Thyroid gland (tissue), 4 donors: ENCODE measurements at places on chromosomes 4 and X. TPM values are rescaled to one million over a fixed set of nuclear protein-coding genes. Genes with fewer than 3 reads are reported as not detected.

- peaks cover 24% of the 10 kb centered on the region for H3K4me1 ChIP-seq
- H3K4me3 ChIP-seq, result no peak overlapping the region
- no peak for DNase-seq
These were observed 6.1 kb downstream of the ELF2 start for GRCh38 chr4:139170932-139171331.

DNA sequence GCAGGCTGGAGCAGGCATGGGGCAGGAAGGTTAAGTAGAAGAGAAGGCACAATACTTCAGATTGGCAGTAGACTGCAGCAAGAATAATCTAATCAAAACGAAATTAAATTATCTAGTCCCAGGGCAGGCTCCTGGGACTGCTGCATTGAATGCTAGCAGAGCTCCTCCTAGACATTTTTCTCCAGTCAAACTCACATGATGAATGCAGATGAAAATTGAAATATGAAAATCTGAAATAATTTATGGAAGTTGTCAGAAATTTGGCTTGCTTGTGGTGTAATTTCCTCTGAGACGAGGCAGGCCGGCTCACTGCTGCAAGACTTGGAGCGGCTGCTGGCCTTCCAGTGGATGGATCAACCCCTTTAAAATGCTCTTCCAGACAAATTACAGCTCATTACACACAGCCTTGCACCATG is 78.0 kb upstream of the TMEM33 start:
- H3K4me3 ChIP-seq, result no peak overlapping the region
- H3K36me3 ChIP-seq, result no peaks in the 10 kb centered on the region
- no peaks in the 10 kb centered on the region for H3K27me3 ChIP-seq
- DNase-seq, result no peak
- no peak overlapping the region for H3K27ac ChIP-seq
- no peaks in the 10 kb centered on the region for H3K4me1 ChIP-seq

- H3K4me1 ChIP-seq, result no peaks in the 10 kb centered on the region
- H3K4me3 ChIP-seq, result no peak overlapping the region
- no peak overlapping the region for H3K27ac ChIP-seq
- no peaks in the 10 kb centered on the region for H3K27me3 ChIP-seq
These were observed 245.0 kb upstream of the GEMIN8 start for GRCh38 chrX:14274691-14275090.

DNA sequence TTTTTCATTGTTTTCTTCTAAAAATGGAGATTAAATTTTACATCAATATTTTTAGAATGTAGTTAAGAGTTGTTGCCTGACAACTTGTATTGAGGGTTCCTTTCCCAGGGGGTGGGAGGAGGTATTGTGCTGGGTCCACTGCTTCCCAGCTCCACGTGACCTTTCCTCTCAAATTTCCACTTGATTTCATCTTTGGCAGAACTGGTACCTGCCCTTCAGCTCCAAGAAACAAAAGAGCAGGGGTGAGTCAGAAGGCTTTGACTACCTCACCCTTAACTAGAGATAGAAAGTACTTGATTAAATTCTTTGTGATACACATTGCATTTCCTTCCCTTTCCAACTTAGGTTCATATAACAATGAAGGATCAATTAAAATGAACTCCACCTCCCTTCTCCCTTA is 19.7 kb downstream of the TRIM2 start:
- H3K4me3 ChIP-seq, result peak overlapping the region; percentile 61
- peak; percentile 80 for DNase-seq
- H3K27ac ChIP-seq, result peak overlapping the region; percentile 97
- H3K27me3 ChIP-seq, result no peaks in the 10 kb centered on the region
- peaks cover 49% of the 10 kb centered on the region for H3K4me1 ChIP-seq

- H3K27ac ChIP-seq, result no peak overlapping the region
- no peaks in the 10 kb centered on the region for H3K4me1 ChIP-seq
- no peak for DNase-seq
- no peak overlapping the region for H3K4me3 ChIP-seq
These were observed 114.8 kb upstream of the ADRA2C start for GRCh38 chr4:3651267-3651845.

GRCh38 chrX:13599491-13599890 is 30.1 kb downstream of the EGFL6 start:
- peaks cover 4% of the 10 kb centered on the region for H3K27me3 ChIP-seq
- H3K4me1 ChIP-seq, result no peaks in the 10 kb centered on the region
- no peak overlapping the region for H3K27ac ChIP-seq
- H3K4me3 ChIP-seq, result no peak overlapping the region
- no peaks in the 10 kb centered on the region for H3K36me3 ChIP-seq
- no peak for DNase-seq

GRCh38 chr4:145034727-145035211 is 63.2 kb downstream of the ANAPC10 start:
- H3K27me3 ChIP-seq, result no peaks in the 10 kb centered on the region
- H3K4me3 ChIP-seq, result no peak overlapping the region
- DNase-seq, result no peak
- H3K4me1 ChIP-seq, result no peaks in the 10 kb centered on the region
- no peak overlapping the region for H3K27ac ChIP-seq

DNA sequence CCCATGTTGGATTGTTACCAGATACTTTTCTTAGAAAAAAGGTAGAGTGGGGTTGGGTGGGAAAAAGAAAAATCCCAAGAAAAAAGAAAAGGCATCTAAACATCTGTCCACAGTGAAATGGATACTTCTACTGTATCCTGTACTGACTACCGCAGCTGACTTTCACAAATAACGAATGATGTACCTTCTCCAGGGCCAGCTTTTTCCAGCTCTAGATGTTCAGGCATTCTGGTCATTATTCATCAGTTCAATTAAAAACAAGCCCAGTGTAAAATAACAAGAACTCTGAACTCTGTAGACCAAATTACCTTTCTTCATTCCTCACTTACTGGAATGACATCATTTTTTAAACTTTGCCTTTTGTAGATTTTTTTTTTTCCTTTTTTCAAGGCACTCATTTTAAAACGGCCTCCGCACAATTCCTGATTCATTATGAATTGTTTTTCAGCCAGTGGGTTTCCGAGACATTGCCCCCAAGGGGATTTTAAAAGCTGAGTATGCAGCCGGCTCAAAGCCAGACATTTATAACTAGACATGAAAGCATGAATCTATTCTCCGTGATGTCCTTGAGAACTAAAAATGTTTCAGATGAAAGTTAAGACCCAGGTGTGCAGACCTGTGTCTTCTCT is 113.5 kb downstream of the PRKX start:
- no peaks in the 10 kb centered on the region for H3K27me3 ChIP-seq
- no peak overlapping the region for H3K4me3 ChIP-seq
- H3K36me3 ChIP-seq, result no peaks in the 10 kb centered on the region
- H3K27ac ChIP-seq, result no peak overlapping the region
- no peak for DNase-seq
- H3K4me1 ChIP-seq, result no peaks in the 10 kb centered on the region

DNA sequence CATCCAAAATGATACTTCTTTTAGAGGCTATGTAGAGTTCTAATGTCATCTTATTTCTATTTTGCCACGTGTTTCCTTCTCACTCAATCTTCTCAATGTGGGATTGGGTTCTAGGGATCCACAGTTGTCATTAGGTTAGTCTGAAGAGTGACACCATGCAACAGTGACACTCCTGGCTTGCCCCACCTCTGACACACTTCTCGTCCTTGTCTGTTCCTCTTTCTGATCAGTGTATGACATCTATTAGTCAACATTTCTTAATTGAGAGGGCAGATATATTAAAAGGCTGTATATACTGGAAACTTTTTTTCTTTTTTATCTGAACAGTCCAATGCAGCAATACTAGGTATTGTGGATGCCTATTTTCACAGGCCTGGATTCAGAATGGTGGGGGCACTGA is 67.6 kb upstream of the GYPA start:
- no peak overlapping the region for H3K27ac ChIP-seq
- no peak overlapping the region for H3K4me3 ChIP-seq
- DNase-seq, result no peak
- H3K27me3 ChIP-seq, result no peaks in the 10 kb centered on the region
- no peaks in the 10 kb centered on the region for H3K36me3 ChIP-seq
- H3K4me1 ChIP-seq, result no peaks in the 10 kb centered on the region

DNA sequence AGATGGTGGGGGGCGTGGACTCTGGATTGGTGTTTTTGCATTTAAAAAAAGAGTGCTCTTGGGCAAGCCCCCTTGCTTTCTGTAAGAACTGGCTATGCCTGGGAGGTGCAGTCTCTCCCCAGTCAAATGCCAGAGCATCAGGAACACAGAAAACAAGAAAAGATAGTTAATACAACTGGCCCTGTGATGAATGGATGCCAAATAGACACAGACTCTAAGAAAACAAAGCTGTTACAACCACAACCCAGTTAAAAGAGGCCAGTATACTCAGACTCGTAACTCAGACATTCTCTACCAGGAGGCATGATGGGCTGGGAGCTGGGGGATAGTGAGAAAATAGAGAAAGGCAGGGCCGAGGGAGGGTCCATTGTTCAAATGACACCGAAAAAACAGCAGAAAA is 32.5 kb upstream of the C1QTNF7 start:
- DNase-seq, result no peak
- peaks cover 18% of the 10 kb centered on the region for H3K4me1 ChIP-seq
- H3K36me3 ChIP-seq, result no peaks in the 10 kb centered on the region
- H3K27me3 ChIP-seq, result no peaks in the 10 kb centered on the region

- H3K27ac ChIP-seq, result no peak overlapping the region
- peaks cover 6% of the 10 kb centered on the region for H3K36me3 ChIP-seq
- DNase-seq, result no peak
- H3K4me1 ChIP-seq, result no peaks in the 10 kb centered on the region
These were observed 24.7 kb downstream of the CUL4B start for GRCh38 chrX:120536061-120536460.

- H3K4me3 ChIP-seq, result no peak overlapping the region
- no peak overlapping the region for H3K27ac ChIP-seq
- DNase-seq, result peak; percentile 2
- no peaks in the 10 kb centered on the region for H3K4me1 ChIP-seq
- no peaks in the 10 kb centered on the region for H3K36me3 ChIP-seq
These were observed 364.9 kb downstream of the ZNF674 start for GRCh38 chrX:46180258-46180687.

- H3K4me1 ChIP-seq, result peaks cover 41% of the 10 kb centered on the region
- no peak for DNase-seq
- H3K27me3 ChIP-seq, result no peaks in the 10 kb centered on the region
These were observed 239.0 kb upstream of the JADE1 start for GRCh38 chr4:128570387-128570975.

DNA sequence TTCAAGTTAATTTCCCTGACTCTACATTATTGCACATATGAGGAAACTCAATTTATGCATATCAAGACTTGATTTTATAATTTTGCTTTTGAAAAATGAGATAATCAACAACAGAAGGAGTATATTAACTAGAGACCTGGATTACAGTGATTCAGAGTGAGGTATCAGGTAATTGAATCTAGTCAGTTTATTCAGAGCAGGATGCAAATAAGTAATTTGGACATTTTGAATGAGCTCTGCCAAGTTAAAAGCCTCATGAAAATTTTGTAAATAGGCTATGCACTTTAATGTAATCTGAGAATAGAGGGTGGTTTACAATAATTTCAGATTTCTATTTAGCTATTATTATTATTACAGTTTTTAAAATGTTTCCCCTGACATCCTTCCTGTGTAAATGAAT is 203.7 kb upstream of the EMCN start:
- H3K27ac ChIP-seq, result no peak overlapping the region
- H3K27me3 ChIP-seq, result no peaks in the 10 kb centered on the region
- no peaks in the 10 kb centered on the region for H3K4me1 ChIP-seq
- DNase-seq, result no peak
- H3K36me3 ChIP-seq, result no peaks in the 10 kb centered on the region

DNA sequence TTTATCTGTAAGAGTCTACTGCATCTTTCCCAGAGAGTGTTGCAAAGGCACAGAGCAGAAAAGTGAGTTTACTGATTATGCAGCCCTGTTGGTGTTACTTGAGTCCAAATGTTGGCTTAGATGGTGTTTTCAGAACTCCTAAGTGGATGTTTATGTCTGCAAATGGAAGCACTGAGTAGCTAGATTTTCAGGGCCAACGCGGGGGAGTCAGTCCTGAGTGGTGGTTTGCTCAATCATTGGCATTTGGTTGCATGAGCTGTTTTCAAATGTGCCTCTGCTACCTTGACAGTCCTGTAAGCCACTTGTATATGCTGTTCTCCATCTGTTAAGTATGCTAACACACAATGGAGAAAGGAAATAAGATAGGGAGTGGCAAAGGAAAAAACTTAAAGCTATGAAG is 45.4 kb downstream of the MAMLD1 start:
- no peak for DNase-seq
- H3K36me3 ChIP-seq, result no peaks in the 10 kb centered on the region
- H3K27ac ChIP-seq, result no peak overlapping the region
- H3K4me1 ChIP-seq, result no peaks in the 10 kb centered on the region

- no peak overlapping the region for H3K4me3 ChIP-seq
- no peaks in the 10 kb centered on the region for H3K27me3 ChIP-seq
- no peaks in the 10 kb centered on the region for H3K4me1 ChIP-seq
These were observed 26.6 kb upstream of the HS3ST1 start for GRCh38 chr4:11455201-11455835.

GRCh38 chr4:168884251-168885124 is 125.6 kb downstream of the CBR4 start:
- H3K27ac ChIP-seq, result no peak overlapping the region
- peaks cover 41% of the 10 kb centered on the region for H3K4me1 ChIP-seq
- DNase-seq, result no peak
- H3K4me3 ChIP-seq, result no peak overlapping the region
- no peaks in the 10 kb centered on the region for H3K27me3 ChIP-seq
- H3K36me3 ChIP-seq, result no peaks in the 10 kb centered on the region

DNA sequence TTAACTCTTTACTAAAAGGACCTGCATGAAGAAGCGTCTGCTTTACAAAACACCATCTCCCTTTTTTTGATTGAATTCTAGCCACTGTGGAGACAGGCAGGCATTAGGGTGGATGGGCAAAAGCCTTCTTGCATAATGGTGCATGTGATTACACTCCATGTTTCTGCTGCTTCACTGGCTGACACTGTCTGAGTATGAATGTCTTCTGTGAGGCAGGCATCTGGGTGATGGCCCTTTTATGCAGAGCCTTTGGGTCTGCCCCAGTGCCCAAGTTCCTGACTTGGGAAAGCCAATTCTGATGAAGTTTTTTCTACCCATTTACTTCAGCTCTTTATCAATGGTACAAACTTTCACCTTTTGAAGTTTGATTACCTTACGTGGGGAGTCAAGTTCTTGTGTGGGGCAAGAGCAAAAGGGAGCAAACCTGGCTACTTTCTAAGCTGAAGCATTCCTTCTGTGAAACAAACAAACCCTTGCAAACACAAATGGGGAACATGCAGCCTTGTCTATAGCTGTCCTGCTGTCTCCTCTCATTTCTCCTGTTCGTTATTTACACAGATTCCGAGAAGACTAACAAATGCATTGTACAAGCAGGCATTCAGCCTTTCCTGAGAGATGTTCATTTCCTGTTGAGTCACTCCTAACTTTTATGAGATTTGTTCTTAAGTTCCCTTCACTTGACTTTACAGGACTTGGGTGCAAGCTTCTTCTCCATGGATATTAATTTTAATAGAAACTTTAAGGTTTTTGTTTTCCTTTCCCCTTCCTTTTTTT is 301.9 kb downstream of the TLL1 start:
- no peak overlapping the region for H3K4me3 ChIP-seq
- H3K27ac ChIP-seq, result no peak overlapping the region
- no peaks in the 10 kb centered on the region for H3K27me3 ChIP-seq

The P2RY10 gene
- 0.78 TPM for total RNA-seq

The SPATA18 gene
- total RNA-seq, result 2.1 TPM

The CENPVL2 gene
- not detected for total RNA-seq

The NLRP2B gene
- total RNA-seq, result not detected

The BEND2 gene
- not detected for total RNA-seq

The FAT1 gene
- 73.1 TPM for total RNA-seq

The SSX3 gene
- total RNA-seq, result not detected

The CFAP299 gene
- 2.7 TPM for total RNA-seq
